Activated CD8-positive, alpha-beta T cell treated with anti-CD3 and anti-CD28 coated beads, Interleukin-2, amount 10 ng/mL, durations not matched to agents 7 days and 5 days (primary cell): ENCODE measurements at places on chromosomes 7 and 10. TPM values are rescaled to one million over a fixed set of nuclear protein-coding genes. Genes with fewer than 3 reads are reported as not detected.

DNA sequence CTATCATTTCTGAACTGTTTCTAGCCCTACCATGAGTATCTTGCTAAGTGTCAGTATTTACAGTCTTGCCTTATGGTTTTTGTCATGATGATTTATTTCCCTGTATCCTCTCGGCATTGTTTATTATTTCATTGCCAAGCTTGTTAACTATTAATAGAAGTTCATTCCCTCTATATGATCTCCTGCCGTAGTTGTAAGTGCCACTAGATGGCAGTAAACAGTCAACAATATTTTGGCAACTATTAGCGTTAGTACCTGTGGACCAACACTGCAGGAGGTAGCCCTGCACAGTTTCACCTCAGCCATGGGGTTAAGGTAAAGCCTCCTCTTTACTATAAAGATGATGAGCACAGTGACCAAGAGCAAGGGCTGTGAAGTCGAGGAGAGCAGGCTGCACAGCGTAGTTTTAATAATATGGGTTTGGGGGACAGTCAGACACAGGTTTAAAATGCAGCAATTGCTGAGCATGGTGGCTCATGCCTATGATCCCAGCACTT lies 26.1 kb upstream of the CCNJ start:
- H3K4me3 ChIP-seq: no peak overlapping the region
- H3K27me3 ChIP-seq: peaks cover 2% of the 10 kb centered on the region

- no peaks in the 10 kb centered on the region for H3K27me3 ChIP-seq
- no peak overlapping the region for H3K27ac ChIP-seq
- H3K4me1 ChIP-seq: peaks cover 16% of the 10 kb centered on the region
- no peak for DNase-seq
- H3K36me3 ChIP-seq: no peaks in the 10 kb centered on the region
- H3K4me3 ChIP-seq: no peak overlapping the region
These were observed 107.2 kb downstream of the SPDYE5 start for GRCh38 chr7:75599244-75599781.

DNA sequence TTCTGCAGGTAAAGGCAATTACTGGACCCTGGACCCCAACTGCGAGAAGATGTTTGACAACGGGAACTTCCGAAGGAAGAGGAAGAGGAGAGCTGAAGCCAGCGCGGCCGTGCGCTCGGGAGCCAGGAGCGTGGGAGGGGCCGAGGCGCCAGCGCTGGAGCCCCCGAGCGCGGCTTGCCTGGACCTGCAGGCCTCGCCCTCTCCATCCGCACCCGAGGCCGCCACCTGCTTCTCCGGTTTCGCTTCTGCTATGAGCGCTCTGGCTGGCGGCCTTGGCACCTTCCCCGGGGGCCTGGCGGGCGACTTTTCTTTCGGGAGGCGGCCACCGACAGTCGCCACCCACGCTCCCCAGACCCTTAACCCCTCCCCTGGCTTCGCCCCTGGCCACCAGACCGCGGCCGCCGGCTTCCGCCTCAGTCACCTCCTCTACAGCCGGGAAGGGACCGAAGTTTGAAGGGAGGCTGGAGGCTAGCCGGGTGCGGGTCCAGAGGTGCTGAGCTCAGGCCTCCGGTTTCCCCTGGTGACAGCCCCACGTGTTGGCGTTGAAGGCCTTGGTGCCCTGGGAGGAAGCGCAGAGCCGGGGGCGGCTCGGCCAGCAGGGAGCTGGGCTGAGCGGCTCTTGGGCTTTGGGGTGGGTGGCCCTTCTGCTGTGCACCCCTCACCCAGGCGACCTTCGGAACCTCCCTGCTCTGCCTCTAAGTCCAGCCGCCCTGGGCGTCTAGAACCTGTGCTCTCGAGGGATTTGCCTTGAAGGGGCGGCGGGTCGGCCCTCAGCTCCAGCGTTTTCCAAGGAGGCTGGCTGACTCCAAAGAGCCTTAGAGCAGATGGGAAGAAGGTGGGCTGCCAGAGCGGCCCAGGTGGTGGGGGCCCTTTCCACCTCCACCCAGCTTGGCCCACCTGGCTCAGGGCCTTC lies 1.8 kb downstream of the FOXI2 start:
- peaks cover 30% of the 10 kb centered on the region for H3K27me3 ChIP-seq
- no peaks in the 10 kb centered on the region for H3K4me1 ChIP-seq
- no peak overlapping the region for H3K27ac ChIP-seq
- no peaks in the 10 kb centered on the region for H3K36me3 ChIP-seq
- no peak for DNase-seq

DNA sequence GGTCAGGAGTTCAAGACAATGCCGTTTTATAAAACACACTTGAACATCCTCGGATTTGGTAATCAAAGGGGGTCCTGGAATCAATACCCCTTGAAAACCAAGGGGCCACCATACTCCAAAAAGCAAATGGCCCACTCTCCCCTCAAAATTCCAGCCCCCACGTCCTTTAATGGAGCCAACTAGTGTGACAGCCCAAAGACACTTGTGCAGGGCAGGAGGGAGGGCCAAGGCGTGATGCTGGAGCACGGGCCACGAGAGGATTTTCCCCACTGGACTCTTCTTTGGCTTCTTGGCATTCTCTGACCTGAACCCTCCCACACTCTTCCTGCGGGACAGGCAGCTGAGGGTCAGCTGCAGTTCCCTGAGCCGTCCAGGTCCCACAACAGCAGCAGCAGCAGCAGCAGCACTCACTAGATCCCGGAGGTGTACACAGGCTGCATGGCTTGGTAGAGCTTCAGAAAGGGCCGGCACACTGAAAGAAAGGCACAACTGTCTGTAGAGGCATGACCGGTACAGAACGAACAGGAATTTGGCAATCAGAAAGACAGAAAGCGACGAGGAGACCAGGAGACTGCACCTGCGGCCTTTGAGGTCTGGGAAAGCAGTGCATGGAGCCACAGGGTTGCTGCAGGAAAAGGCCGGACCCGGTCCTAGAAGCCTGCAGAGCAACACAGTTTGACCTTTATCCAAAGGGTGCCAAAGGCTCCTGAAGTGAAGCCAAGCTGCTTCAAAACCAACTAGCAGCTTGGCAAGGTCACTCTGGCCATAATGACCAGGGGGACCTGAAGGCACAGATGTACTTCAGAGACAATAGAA lies 168.2 kb downstream of the TNS3 start:
- H3K4me1 ChIP-seq: no peaks in the 10 kb centered on the region
- H3K27me3 ChIP-seq: no peaks in the 10 kb centered on the region
- no peaks in the 10 kb centered on the region for H3K36me3 ChIP-seq

DNA sequence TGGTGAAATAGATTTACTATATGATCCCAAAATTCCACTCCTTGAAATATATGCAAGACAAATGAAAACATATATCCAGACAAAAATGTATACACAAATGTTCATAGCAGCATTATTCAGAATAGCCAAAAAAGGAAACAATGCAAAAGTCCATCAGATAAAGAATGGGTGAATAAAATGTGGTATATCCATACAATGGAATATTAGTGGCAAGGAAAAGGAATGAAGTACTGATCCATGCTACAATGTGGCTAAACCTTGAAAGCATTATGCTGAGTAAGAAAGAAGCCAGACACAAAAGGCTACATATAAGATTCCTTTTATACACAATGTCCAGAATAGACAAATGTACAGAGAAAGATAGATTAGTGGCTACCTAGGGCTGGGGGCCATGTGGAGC lies 225.5 kb downstream of the PLXNA4 start:
- H3K27ac ChIP-seq: no peak overlapping the region
- no peaks in the 10 kb centered on the region for H3K36me3 ChIP-seq
- no peak overlapping the region for H3K4me3 ChIP-seq
- no peaks in the 10 kb centered on the region for H3K4me1 ChIP-seq
- no peak for DNase-seq

- no peak overlapping the region for H3K4me3 ChIP-seq
- DNase-seq: no peak
- H3K36me3 ChIP-seq: no peaks in the 10 kb centered on the region
- H3K27me3 ChIP-seq: peaks cover 4% of the 10 kb centered on the region
These were observed 38.9 kb upstream of the ANKRD1 start for GRCh38 chr10:90959826-90960225.

DNA sequence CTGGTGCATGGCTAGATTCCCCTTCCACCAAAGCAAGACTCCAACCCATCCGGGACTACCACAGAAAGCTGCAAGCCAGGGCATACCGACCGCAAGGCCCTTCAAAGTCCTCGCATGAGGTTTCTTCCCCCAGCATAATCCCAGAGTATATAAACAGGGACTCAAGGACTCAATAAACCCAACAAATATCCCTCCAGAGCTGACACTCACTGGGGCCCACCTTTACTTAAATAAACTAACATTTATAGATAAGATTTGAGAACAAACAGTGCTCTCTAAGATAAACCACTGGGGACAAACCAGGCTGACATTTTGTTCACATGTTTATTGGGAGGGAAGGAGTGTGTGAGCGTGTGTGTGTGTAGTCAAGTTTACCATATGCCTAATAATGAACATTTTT lies 138.2 kb downstream of the ADAM12 start:
- no peak overlapping the region for H3K27ac ChIP-seq
- H3K27me3 ChIP-seq: no peaks in the 10 kb centered on the region
- H3K4me3 ChIP-seq: no peak overlapping the region
- no peak for DNase-seq

DNA sequence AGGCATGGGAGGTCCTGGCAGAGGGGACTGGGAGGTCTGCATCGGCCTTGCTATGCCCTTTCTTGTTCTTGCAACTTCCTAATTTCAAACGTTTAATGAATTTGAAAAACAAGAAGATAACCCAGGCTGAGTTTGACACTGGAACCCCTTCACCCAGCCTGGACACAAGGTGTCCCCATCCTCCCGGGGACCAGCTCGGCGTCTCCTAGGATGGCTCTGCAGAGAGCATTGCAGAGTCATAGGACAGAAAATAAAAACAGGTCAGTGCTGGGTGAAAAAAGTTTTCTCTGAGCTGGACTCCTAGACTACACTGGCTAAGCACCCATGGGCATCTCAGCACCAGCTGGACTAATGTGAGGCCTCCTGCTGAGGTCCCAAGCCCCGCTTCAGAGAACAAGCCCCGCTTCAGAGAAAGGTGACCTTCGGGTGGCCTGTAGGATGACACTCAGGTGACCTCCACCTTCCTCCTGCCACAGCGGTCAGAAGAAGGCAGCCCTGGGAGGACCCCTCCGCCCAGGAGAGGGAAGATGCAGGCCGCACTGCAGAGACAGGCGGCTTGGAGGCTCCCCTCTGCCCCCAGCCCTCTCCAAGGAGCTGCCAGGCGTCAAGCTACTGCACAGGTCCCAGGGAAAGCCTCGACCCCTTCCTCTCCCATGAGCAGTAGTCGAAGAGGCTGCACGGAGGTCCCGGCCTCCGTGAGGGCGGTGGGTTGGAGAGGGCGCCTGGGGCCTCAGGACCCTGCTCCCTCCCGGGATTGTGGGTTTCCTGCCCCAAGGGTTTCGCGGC lies 9.3 kb upstream of the UNCX start:
- H3K4me1 ChIP-seq: no peaks in the 10 kb centered on the region
- no peak overlapping the region for H3K27ac ChIP-seq
- peaks cover 57% of the 10 kb centered on the region for H3K27me3 ChIP-seq
- H3K36me3 ChIP-seq: no peaks in the 10 kb centered on the region
- DNase-seq: no peak
- no peak overlapping the region for H3K4me3 ChIP-seq

DNA sequence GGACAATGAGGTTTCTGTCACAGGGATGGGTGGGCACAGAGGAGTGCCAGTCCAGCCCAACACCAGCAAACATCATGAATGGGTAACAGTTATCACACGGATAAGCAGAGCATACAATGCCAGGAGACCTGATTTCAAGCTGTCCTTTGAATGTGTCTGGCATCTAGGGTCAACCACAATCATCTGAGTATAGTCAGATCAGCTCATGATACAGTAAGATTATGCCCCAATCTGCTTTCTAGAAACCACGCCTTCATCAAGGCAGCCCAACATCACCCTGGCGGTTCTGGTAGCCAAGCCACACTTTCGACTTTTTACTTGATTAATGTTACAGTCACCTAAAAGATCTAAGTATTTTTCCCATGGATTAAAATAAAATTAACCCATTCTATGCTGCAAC lies 10.5 kb downstream of the FAM171A1 start:
- H3K27ac ChIP-seq: no peak overlapping the region
- H3K36me3 ChIP-seq: no peaks in the 10 kb centered on the region
- peaks cover 4% of the 10 kb centered on the region for H3K4me1 ChIP-seq
- H3K4me3 ChIP-seq: no peak overlapping the region
- H3K27me3 ChIP-seq: peaks cover 54% of the 10 kb centered on the region

DNA sequence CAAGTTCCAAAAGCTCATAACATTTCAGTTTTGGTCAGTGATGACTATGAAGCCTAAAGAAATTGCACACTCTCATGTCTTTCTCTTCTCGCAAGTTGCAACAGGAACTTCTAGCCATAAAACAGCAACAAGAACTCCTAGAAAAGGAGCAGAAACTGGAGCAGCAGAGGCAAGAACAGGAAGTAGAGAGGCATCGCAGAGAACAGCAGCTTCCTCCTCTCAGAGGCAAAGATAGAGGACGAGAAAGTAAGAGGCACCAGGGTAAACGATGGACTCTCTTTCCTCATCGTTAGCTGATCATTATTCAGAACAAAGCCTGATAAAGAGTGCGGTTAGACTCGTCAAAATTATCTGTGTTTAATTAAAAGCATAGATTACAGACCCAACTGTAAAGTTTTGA lies 94.7 kb downstream of the HDAC9 start:
- no peaks in the 10 kb centered on the region for H3K36me3 ChIP-seq
- no peak overlapping the region for H3K4me3 ChIP-seq
- DNase-seq: no peak

The GHRHR gene
- total RNA-seq: not detected

DNA sequence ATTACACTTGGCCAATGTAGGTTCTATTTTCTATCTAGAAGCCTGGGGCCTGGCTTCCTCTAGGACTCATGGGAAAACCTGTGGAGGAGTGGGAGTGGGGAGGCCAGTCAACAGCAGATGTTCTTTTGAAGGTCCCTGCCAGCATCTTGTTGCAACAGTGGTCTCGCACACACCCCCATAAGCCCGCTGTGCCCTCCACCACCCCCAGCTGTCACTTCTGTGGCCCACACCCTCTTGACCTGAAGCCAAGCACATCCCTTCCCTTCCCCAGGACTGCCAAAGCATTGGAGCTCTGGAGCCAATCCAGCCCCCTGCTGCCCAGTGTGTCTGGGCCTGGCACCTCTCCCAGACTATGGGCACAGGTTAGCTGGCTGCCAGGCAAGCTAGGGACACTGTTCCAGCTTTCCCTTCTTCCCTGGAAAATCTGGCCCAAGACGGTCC lies 1.9 kb upstream of the STX1A start:
- peaks cover 24% of the 10 kb centered on the region for H3K27me3 ChIP-seq
- H3K4me1 ChIP-seq: peaks cover 29% of the 10 kb centered on the region
- DNase-seq: no peak

The FKBP6 gene
- total RNA-seq: not detected
